Pancreas (tissue), 10 donors: ENCODE measurements at places on chromosomes 4 and X. TPM values are rescaled to one million over a fixed set of nuclear protein-coding genes. Genes with fewer than 3 reads are reported as not detected.

The SLC16A2 gene
- total RNA-seq: 3.6 TPM

DNA sequence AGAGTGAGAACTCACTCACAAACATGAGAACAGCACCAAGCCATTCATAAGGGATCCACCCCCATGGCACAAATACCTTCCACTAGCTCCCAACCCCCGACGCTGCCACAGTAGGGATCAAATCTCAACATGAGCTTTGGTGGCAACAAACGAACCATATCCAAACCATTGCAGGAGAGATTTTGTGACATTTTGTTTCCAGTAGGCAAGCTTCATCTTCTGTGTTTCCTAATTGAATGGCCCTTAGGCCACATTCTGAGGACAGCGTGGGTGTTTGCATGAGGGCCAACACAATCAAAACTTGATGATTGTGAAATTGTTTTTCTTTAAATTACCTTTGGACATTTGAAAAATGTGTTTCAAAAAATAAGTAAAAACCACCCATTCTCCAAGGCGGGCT lies 102.6 kb upstream of the LNX1 start:
- no peaks in the 10 kb centered on the region for H3K36me3 ChIP-seq
- no peaks in the 10 kb centered on the region for H3K27me3 ChIP-seq
- no peak overlapping the region for H3K27ac ChIP-seq
- DNase-seq: no peak
- no peak overlapping the region for H3K4me3 ChIP-seq

GRCh38 chrX:115367951-115368350 lies 78.4 kb downstream of the LUZP4 start:
- H3K4me1 ChIP-seq: no peaks in the 10 kb centered on the region
- DNase-seq: no peak
- H3K4me3 ChIP-seq: no peak overlapping the region
- H3K36me3 ChIP-seq: no peaks in the 10 kb centered on the region
- H3K27me3 ChIP-seq: peaks cover 37% of the 10 kb centered on the region

The SPATA4 gene
- total RNA-seq: not detected

- H3K4me3 ChIP-seq: no peak overlapping the region
- no peaks in the 10 kb centered on the region for H3K27me3 ChIP-seq
- DNase-seq: no peak
These were observed 330.5 kb upstream of the GALNT7 start for GRCh38 chr4:172838111-172838510.

GRCh38 chrX:12138361-12139313 lies at the start of gene FRMPD4:
Gene FRMPD4, plus strand, starts transcription at chrX:12138473. Its CDS starts 499 bp downstream, at chrX:12138972.
- no peak within 1 kb of the TSS for H3K4me3 ChIP-seq
- no peaks in the 10 kb centered on the region for H3K27me3 ChIP-seq

- no peak overlapping the region for H3K27ac ChIP-seq
- peaks cover 10% of the 10 kb centered on the region for H3K27me3 ChIP-seq
- H3K4me1 ChIP-seq: peaks cover 26% of the 10 kb centered on the region
- no peak for DNase-seq
These were observed 2.9 kb downstream of the PDGFRA start for GRCh38 chr4:54231768-54232688.

The CSAG1 gene
- total RNA-seq: not detected
